Cardiac fibroblast (primary cell): ENCODE measurements at places on chromosomes 6 and 20.
A peak's percentile ranks its signal among the peaks of the same experiment; 100 is the strongest.

DNA sequence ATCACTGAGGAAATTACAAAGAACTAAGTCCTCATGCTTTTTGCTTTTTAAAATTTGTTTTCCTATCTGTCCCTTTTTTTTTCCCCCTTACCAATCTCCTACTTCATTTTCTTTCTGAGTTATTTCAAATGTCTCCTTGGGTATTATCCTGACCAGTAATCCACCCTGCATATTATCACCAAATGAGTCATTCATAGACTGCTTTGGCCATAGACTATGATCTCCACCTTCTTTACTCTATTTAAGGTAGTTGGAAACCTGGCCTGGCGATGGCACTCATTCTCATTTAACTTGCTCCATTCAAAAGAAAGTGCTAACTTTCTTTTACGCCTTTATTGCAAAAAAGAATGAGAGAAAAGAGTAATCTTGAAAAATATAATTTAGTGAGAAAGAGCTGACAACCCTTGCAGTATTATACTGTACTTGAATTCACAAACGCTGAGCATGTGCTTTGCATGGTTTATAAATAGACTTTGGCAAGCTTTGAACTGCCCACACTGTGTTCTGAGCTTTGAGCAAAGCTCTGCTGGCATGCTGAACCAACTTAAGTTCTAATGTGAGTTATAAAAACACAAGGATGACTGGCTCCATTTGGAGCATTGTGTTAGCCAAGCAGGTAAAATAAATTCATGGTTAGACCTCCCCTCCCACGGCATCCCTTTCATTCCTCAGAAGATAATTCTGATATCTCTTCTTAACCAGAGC is 198.9 kb downstream of the NKAIN2 start:
- DNase-seq = peak; percentile 1

DNA sequence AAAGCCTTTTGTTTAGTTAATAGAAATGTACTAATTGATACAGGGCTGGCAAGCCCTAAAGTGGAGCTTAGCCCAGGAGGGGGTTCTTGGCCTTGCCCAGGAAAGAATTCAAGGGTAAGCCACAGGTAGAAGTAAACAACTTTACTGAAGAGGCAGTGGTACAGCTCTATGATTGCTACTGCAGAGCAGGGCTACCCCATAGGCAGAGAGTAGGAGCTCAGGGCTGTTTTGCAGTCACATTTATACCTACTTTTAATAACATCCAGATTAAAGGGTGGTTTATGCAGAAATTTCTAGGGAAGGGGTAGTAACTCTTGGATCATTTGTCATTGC is 680.4 kb upstream of the GJE1 start:
- no peak for DNase-seq

- DNase-seq = no peak
These were observed 69.2 kb downstream of the PDE7B start for GRCh38 chr6:135920689-135921088.

DNA sequence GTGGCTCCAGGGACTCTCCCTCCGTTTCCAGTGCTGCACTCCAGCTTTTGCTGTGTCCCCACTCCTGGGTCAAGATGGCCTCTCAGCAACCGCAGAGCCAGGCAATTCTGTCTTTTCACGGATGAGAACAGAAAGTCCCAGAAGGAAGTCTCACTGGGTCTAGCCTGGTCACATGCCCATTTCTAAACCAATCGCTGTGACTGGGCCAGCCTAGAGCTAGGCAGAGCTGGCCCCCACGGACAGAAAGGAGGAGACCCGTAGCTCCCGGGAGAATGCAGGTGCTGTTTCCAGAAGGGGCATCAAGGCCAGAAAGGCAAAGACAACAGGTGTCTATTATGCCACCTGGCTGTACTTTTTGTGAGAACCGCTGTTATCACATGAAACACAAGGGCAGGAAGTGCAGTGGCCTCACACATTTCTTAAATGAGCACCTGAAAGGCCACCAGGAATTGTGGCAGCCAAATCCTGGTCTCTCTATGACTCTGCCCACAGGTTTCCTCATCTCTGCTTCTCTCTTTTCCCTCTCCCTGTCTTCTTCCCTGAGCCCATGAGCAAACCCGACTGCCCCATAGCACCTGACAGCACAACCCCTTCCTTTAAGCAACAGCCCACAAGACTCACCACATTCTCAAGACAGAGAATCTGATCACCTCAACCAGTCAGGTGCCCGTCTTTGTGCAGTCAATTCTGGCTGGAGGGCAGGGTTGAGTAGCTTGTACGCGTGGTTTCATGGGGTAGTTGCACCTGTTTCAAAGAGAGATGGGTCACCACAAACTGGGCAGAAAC is 37.1 kb upstream of the B4GALT5 start:
- DNase-seq = no peak

DNA sequence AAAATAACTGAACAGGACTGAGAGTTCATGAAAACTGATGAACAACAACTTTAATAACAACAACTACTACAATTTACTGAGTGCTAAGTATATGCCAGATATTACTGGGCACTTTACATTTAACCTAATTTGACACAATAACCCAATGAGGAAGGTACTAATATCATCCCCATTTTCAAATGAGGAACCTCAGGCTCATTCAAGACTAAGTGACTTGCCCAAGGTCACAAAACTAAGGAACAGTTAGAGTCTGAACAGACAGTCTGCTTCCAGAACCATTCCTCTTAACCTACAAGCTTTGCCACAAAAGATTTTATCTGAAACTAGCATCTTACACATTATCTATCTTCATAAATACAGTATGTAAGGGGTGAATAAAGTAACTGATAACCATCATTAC is 10.6 kb upstream of the NDRG3 start:
- DNase-seq = no peak
